ENCODE measurements at places on chromosomes 4 and X.

- DNase-seq: no peak
Measured at GRCh38 chr4:74123065-74123728, 24.2 kb upstream of the CXCL2 start.

DNA sequence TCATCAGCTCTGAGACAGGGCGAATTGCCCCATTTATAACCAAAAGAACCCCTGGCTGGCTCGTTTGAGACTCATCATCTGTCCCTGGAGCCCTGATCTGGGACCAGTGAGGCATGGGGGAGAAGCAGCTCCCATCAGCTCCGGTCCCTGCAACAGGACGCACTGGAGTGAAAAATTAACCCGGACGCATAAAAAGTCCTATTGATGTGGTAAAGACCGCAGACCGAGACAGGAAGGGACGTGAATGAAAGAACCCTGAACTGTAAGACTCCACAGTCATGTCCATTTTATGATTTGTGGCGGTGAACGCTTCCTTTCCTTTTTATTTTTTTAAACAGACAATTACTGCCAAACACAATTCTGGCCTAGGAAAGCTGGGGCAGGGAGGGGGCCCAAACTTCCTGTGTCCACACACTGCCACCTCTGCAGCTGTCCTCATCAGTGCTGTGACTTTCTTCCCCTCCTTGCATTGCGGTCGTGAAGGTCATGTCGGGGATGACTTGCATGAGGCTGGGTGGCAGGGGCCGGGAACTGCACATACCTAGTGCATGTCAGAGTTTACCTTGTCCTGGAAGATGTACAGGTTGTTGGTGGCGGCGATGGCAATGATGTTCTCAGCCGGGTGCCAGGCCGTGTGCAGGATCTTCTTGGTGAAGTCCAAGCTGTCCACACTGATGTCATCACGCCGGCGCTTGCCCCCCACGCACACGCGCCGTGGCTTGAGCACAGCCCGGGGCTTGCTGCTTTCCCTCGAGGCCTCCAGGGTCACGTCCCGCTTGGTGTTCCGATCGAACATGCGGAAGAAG lies 53.3 kb downstream of the WFS1 start:
- peak; percentile 62 for DNase-seq

DNA sequence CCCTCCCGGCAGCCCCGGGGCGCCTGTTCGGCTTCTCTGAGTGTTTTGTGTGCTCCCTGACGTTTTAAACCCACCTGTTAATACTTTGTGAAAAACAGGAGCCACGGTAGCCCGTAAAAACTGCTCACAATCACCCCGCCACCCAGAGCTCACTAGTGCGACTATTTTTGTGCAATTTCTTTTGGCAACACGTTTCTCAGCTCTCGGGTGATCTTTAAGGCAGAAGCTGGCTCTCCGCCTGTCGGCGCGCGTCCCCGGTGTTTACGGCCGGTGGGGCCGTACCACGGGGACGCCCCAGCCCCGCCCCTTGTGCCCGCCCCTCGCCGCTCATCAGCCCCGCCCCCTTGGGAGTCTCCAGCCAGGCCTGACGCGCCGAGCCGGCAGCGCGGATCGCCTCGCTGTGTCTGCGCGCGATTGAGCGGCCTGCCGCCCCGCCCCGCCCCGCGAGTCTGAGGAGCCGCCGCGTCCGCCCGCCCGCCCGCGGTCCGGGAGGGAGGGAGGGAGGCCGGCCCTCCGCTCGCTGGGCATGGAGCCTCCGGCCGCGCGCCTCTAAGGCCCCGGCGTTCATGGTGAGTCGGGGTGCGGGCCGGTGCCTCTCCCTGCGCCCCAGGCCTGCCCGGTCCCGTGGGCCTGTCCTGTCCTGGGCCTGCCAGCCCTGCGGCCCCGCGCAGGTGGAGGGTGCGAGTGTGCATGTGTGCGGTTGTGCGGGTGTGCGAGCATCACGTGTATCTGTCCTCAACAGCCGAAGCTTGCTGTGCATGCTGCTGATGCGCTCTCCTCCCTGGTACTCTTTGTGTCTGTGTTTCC lies 56.2 kb upstream of the TADA2B start:
- DNase-seq: peak; percentile 68

GRCh38 chr4:8882239-8882638 lies 10.6 kb upstream of the HMX1 start:
- no peak for DNase-seq

GRCh38 chrX:109987884-109988283 lies 15.0 kb upstream of the TMEM164 start:
- DNase-seq: no peak

DNA sequence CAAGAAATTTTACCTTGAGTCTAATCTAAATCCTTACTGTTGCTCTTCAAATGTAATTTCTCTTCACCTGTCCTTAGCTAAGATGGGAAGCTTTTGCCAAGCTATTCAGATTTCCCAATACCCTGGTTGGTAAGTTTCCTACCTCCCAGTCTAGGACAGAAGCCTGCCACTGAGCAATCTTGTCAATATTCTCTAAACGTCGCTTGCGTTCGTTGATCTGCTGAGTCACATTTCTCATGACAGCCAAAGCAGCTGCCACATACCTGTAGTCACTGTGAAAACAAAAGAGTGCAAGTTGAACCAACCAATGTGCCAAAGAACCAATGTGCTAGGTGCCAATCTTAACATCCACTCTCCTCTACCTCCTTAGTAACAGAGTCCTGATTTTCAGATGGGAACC lies 111.1 kb downstream of the ARHGEF9 start:
- DNase-seq: no peak

GRCh38 chr4:156190615-156191014 lies 236.9 kb upstream of the CTSO start:
- no peak for DNase-seq

- no peak for DNase-seq
Measured at GRCh38 chr4:29309050-29309449, 1411.1 kb upstream of the PCDH7 start.

DNA sequence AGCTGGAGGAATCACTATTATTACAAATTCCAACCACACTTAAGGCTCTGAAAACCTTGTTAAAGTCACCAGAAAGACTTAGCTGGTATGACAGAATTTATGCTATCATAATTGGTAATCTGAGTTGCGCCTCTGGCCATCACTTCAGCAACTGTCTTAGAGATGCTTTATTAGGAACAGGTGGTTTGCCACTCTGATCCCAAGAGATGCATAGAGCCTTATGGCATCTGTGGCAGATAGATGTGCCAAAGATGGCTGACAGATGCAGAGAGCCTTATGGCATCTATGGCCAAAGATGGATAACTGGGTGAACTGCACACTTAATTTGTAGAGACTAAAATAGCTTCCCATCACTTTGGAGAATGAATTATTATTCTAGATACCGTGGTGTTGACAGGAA lies 32.3 kb upstream of the PLAC8 start:
- DNase-seq: no peak

GRCh38 chrX:131633285-131633917 lies 89.5 kb downstream of the OR13H1 start:
- DNase-seq: no peak

GRCh38 chrX:110180176-110180927 lies 137.5 kb downstream of the AMMECR1 start:
- DNase-seq: no peak

DNA sequence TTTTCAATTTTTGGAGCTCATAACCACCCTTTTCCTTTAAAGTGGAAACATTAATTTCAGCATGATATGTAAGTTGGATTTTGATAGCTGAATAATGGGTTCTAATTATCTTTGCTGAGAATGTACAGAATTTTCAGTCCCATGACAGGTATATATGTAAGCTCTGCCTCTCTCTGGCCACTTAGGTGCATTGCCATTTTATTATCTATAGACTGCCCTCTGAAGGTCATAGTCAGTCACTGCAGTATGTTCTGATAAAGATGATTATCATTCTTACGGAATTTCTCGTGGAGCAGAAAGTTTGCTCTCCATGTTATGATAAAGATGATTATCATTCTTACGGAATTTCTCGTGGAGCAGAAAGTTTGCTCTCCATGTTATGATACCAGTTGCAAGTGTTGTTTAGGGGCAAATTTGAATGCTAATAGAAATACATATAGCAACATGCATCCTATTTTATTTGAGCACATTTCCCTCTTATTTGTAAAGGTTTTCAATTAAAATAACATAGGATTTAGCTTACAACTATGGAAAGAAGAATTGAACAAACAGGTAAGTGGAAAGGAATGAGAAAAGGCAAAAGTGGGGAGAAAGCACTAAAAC lies 10.4 kb downstream of the AFP start:
- peak; percentile 4 for DNase-seq

DNA sequence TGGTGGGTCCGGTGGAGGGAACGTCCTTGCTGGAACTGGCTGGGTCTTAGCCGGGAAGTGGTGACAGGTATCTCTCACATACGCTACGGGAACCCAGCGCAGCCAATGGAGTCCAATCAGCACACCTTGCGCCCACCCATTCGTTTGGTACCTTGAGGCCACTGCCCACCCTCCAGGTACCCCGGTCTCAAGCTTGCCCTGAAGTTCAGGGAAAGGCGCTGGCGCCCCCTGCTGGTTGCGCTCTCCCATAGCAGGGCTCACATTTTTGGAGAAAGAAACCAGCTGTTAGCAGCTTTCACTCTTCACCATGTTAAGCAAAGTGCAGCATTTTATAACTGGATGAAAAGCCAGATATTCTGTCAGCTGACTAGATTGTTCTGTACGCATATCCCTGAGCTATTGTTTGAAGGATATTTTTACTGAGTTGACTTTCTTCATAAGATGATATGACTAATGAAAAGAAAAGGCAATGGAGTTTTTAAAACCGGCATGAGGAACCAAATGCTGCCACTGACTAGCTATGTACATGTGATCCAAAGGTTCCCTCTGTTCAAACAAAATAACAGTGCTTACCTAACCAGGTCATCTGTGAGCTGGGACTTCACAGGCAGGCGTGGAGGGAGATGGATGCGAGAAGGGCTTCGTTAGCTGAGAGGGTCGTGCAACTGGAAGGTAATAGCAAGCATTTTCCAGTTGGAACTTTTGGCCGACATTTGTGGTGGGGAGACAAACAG lies 43.7 kb downstream of the OTOP1 start:
- no peak for DNase-seq

- DNase-seq: no peak
Measured at GRCh38 chr4:76616526-76616925, 181.5 kb downstream of the SHROOM3 start.

GRCh38 chr4:116590648-116591047 lies 494.7 kb downstream of the TRAM1L1 start:
- no peak for DNase-seq

- DNase-seq: no peak
Measured at GRCh38 chr4:156829201-156829873, 142.3 kb downstream of the PDGFC start.

DNA sequence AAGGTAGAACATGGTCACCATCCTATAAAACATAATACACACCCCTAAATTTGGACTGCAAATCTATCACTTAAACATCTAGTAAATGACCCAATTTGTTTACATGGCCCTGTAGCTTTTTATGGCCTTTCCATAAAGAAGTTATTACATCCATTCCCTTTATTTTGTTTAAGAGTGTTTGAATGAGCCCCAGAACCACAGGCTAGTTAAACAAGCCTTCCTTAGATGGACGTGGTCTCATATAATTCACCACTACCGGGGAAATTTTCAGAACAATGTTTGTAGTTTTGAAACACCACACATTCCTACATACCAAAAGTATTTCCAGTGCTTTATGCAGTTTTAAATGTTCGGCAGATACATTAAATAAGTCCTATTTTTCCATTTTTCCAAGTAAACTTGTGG lies 12.3 kb downstream of the PDGFC start:
- DNase-seq: no peak

- no peak for DNase-seq
Measured at GRCh38 chr4:107349266-107349665, 313.2 kb upstream of the DKK2 start.

DNA sequence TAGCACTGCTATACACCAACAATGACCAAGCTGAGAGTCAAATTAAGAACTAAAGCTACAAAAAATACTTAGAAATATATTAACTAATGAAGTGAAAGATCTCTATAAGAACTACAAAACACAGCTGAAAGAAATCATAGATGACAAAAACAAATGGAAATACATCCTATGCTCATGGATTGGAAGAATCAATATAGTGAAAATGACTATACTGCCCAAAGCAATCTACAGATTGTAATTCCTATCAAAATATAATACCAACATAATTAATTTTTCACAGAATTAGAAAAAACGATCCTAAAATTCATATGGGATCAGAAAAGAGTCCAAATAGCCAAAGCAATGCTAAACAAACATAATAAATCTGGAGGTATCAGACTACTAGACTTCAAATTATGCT lies 87.8 kb downstream of the STARD8 start:
- DNase-seq: no peak

DNA sequence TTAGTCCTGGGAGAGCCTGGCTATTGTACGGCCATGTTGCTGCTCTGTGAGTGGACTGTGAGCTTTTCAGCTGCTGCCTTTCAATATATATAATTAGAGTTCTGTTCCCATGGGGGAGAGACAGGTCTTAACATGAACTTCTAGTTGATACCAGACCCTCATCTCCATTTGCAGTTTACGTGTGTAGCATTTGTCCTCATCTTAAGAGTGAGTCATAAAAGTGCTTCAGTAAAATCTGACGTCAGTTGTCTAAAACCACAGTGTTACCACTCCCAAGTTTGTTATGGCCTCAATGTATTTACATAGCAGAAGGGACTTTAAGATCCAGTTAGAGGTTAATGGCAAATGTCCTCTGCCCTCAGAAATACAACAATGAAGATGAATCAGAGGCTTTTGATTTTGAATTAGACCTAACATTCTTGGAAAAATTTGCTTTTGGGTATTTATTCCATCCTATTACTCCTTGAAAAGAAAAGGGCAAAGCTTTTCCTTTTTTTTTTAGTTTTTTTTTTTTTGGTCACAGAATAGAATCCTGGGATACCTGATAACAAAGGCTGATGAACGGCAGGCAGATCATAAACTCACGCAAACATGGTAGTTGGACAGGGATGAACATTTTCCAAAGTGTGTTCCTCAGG lies 38.6 kb downstream of the PHOX2B start:
- no peak for DNase-seq

GRCh38 chr4:124642846-124643245 lies 69.7 kb downstream of the ANKRD50 start:
- DNase-seq: no peak

GRCh38 chr4:158121161-158121579 lies 51.7 kb downstream of the GASK1B start:
- no peak for DNase-seq

DNA sequence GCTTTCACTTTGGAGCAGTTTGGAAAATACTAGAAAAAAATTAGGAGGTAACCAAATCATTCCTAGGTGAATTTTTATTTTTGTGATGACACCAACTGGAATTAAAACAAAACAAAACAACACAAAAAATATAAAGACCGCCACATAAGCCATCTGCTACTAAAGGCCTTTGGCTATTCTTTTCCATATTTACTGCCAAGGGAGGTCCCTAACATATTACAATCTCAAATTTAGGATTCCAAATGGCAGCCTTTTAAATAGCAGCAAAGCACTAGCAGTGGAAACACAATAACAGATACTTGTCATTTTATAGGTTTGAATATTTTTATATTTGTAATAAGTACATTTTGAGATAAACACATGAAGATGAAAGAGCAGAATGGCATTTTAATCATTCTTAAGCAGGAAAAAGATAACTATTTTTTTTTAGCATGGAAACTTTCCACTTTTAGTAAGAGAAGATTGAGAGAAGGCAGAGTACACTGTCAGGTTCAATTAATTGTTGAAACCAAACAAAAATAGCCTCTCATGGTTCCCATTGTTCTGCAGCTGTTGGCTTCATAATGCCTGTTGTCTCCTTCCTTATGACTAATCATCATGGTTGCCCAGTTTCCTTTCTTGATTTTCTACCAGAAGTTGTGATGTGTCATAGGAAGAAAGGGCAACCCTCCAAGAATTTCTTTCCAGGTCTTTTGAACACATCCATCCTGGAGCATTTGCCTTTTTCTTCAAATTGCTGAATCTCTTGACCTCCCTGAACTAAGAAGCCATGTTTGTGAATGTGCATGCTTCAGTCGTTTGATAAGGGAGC lies 219.0 kb upstream of the EMCN start:
- DNase-seq: no peak

GRCh38 chrX:30504309-30504708 lies 73.3 kb downstream of the TASL start:
- no peak for DNase-seq
